ENCODE measurements at places on chromosomes 6 and 20.

- peak; percentile 51 for DNase-seq
Observed at GRCh38 chr20:57030611-57031600, 235.5 kb downstream of the BMP7 start.

DNA sequence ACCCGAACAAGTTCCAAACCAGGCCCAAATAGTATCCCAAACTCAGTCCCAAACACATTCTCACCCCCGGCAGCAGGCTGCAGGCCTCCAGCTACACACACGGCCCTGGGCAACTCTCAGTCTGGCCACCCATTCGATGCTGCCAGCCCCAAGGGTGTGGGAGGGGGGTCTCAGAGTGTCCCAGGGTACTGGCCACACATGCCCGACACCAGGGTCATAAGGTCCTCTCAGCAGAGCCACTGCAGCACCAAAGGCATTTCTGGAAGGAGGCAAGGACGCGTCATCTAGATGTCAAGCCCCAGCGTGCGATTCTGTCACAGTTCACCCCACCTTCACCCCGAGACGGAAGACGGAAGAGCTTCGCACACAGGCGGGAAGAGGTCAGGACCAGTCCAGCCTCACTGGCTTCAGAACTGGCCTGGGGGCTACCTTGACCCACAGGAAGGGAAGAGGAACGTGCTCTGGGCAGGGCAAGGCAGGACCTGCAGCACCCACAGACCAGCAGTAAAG is 9.5 kb downstream of the MYL9 start:
- DNase-seq: no peak

DNA sequence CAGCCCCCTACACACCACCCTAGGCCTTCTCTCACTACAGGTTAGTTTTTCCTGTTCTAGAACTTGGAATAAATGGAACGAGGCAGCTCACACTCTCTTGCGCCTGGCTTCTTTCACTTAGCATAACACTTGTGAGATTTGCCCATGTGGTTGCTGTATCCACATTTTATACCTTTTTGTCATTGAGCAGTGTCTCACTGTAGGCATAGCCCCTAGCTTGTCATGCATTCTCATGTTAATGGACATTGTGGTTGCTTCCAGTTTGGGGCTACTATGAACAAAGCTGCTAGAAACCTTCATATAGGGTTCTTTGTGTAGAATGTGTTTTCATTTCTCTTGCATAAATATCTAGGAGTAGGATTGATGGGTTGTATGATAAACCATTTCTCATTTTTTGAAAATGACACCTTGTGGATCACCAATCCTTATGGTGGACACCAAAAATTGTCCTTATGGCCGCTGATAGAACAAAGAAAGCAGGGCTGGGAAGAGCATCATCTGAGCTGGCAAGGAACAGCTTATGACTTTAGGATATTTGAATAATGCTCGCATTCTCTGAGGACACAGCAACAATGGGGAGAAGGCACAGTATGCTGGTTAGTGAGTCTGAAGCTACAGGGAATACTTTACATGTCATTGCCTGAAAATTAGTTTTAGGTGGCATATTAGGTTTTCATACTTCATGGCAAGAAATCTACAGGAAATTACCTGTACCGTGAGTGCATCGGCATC is 9.8 kb upstream of the SLC22A23 start:
- no peak for DNase-seq

DNA sequence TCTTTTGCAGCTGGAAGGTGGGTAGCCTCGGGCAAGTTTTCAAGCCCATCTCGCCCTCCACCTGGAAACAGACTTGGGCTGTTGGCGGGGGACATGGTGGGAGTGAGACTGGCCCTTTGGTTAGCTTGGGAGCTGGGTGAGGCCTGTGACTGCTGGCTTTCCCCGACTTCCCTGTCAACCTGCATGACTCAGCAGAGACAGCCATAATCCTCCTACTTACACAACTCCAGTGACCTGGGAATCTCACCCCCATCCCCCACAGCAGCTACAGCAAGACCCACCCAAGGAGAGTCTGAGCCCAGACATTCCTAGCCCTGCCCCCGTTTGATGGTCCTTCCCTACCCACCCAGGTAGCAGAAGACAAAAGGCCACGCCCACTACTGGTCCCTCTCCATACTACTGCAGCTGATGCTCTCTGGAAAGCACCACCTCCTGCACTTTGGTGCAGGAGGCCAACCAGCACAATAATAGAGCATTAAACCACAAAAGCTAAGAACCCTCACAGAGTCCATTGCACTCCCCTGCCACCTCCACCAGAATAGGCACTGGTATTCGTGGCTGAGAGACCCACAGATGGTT is 188.4 kb downstream of the TRDN start:
- no peak for DNase-seq

DNA sequence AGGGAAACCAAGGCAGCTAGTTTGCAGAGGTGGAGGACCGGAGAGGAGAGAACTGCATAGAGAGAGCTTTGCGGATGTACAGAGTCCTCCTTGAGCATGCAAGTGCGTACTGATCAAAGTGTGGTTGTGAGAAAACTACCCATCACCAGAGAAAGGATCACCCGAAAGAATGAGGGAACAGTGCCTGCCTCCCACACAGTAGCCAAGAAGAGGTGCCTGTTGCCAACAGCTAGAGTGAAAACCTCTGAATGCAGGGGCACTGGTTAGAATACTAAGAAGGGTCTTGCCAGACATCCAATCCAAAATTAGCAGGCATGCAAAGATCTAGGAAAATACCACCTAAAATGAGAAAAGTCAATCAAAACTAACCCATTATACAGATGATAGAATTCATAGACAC is 166.6 kb upstream of the AKAP12 start:
- no peak for DNase-seq

- DNase-seq: no peak
Observed at GRCh38 chr6:1176567-1176966, 135.3 kb upstream of the FOXQ1 start.

DNA sequence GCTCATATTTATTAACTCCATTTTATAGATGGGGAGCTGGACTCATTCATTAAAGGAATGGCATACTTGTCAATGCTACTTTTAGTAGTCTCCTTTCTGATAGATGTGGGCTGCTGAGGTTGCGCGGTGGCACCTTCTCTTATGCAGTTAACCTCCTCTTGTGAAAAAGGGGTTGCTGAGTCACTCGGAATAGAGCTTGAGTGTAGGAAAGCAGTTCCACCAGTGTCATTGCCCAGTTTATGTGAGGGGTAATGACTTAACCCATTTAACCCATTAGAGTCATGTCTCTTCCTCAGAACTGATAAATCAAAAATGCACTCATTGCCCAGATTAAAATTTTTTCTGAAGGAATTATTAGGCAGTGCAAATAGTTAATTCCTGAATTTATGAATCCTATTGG is 6.3 kb downstream of the MAPK14 start:
- DNase-seq: peak; percentile 45

Measured in iris pigment epithelial cell (primary cell).